Endodermal cell (in vitro differentiated cells): ENCODE measurements at places on chromosomes 2 and 18.

DNA sequence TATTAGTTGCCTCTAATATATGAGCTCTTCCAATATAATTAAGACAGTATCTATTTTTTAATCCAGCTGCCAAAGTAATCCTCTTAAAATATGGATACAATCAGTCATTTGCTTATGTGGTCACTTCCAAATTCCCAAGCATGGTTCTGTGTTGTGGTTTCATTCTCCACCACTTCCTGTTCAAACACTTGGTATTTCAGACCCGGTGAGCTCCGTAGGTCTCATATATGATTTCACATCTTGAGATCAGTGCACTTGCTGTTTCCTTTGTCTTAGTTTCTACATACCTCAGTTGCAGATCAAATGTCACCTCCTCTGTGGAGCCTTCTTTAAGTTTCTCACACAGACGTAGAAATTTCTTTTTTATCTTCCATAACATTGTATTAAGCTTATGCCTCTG, 254.2 kb downstream of the KCNS3 start:
- no peak for DNase-seq

- DNase-seq, result peak; percentile 60
Measured at GRCh38 chr2:165435611-165436010, 33.9 kb upstream of the CSRNP3 start.

DNA sequence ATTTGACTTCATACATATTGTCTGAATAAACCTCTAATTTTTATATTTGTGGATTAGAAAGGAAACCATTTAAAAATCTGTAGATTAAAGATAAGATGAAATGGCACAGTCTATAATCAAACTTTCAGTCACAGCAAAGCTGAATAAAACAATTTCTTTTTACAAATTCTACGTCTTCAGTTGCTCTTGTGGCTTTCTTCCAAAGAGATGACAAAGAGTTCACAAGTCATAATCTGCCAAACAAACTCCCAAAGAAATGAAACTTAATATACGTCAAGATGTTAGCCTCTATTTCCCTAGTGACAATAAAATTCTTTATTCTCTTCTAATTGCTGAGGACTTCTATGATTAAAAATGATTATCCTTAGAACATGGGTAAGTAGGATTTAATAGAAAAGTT, 66.3 kb downstream of the FIGN start:
- no peak for DNase-seq

GRCh38 chr2:163571423-163572102, 164.2 kb downstream of the FIGN start:
- DNase-seq, result no peak

GRCh38 chr18:43275546-43275945, 1.7 kb downstream of the SYT4 start:
- DNase-seq, result no peak

DNA sequence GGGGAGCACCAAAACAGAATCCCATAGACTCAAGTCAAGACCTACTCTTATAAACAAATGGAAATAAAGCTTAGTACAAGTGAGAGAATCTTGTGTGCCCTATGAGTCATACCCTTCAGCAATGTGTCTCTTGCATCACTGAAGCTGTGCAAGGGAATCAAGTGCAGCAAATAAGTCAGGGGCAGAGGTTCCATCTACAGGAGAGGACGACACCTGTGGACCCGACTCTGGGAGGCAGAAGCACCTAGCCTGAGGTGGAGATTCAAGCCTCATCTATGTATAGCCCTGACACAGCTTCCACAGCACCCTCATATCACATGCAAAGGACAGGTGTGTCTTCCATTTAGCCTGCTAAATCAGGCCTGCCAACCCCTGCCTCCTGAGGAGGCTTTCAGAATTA, 298.2 kb downstream of the CNTNAP5 start:
- DNase-seq, result no peak

DNA sequence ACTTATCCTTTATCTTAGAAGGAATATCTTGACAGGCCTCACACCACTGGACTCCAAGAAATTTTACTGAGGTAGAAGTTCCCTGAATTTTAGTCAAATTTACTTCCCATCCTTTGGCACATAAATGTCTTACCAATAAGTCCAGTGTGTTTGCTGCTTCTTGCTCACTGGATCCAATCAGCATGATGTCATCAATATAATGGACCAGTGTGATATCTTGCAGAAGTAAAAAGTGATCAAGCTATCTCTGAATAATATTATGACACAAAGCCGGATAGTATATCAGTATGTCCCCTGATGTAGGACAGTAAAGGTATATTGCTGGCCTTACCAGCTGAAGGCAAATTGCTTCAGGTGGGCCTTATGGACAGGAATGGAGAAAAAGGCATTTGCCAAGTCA, 6.9 kb upstream of the GYPC start:
- DNase-seq, result no peak

DNA sequence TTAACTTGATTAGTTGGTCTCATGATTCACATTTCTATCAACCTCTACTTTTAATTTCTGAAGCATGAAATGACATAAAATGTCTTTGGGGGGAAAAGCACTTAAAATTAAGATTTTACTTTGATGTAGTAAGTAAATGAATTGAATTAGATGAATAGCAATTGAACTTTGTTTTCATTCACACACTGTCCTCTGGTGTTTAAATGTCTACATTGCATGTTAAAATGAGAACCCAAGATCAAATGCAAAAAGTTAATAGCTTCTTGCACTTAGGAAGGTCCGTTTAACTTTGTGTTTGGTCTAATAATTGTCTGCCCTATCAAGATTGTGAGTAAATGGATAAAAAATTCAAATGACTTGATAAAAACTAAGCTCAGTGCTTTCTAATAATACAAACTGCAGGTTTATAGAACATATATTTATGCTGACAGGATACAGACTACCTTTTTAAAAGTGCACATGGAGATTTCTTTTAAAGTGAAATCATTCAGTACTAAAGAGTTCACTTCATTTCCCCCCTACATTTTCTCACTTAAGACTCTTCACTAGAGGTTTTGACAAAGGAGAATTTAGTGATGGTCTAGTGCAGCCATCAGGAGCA, 156.2 kb upstream of the NABP1 start:
- no peak for DNase-seq
